Right cardiac atrium (tissue), 5 donors: ENCODE measurements at places on chromosomes 1 and 21.

DNA sequence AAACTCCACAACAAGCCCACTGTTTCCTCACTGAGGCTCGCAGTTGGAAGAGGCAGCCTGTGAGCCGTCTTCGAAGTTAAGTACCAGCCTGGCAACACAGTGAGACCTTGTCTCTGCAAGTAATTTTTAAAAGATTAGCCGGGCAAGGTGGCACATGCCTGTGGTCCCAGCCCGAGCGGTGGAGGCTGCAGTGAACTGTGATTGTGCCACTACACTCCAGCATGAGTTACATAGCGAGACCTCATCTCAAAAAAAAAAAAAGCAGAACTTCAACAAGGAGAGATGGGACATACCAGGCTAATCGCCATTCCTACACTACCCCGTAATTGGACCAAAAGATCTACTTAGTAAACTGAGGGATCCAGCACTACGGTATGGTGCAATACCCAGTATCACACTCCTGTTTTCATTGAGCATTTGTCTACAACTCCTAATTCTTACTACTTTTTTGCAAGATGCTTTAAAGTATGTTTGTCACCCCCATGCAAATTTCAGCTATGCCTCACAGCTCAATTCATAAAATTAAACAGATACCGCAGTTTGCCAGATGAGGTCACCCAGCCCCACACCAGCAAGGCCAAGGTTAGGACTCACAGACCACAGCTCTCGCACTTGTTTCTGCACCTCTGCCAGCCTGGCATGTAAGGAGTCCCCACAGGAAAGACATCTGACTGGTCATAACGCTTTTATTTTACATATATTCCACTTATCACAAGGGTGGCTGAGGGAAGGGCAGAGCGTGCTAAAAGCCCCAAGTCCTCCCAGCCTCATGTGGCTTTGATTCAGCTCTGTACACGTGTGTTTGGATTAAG is 21.0 kb downstream of the SDE2 start:
- no peak for DNase-seq

- DNase-seq, result no peak
Measured at GRCh38 chr1:45848714-45849113, 45.3 kb downstream of the MAST2 start.

DNA sequence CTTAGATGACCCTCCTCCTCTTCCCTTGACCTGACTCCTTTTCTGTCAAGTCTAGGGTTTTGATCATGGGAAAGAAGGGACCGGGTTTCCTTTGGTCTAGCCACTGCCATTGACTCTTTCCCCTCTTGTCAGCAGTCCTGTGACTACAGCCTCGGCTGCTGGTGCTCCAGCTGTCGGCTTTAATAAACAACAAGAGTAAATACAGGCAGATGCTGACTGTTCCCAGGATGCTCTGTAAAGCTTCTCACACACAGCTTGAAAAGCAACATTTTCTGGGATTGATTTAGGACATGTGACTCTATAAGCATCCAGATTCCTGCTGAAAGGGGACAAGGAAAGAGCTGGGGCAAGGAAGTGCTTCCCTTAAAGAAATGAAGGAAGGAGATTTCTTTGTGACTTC is 53.5 kb upstream of the CTTNBP2NL start:
- no peak for DNase-seq

DNA sequence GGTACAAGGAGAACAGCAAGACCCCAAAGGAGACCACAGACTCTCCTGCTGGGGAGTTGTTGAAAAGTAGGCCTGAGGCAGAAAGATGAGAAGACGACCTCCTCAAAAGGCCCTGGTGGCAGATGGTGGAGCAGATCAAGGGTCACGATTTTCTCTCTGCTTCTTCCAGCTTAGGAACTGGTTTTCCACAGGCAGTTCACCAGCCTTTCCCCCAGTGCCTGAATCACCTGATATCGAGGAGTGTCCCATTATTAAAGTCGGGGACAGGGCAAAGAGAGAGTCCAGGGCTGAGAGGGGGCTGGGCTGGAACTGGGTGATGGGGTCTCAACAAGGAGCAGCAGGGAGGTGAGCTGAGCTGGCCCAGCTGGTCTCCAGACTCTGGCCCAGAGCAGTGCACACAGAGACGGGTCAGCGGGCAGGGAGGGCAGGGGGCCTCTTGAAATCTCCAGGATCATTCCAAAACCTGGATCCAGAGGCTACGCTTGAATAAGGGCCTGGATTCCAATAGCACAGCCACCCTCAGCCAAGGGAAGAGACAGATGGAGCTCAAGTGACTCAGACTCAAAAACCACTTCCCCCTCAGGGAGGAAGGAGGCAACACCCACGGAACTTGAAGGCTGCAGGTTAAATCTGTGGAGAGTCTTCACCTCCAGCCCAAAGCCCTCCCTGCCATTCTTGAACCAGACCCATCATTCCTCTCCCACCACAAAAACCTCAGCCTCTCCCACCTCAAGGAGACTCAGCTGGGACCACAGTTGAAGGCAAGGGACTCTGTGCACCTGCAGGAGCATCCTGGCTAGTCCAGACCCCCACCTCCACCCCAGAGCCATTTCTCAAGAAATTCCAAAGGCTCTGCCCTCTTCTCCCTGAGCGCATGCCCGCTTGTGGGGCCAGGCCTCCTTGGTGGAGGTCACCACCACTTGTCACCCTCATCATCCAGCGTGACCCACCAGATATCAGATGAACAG is at the start of gene S100A5:
Gene S100A5, minus strand, starts transcription at position 541 of the 968 bp plus-strand sequence. CDS start 743 bp downstream, outside the sequence.
- no peak for DNase-seq

DNA sequence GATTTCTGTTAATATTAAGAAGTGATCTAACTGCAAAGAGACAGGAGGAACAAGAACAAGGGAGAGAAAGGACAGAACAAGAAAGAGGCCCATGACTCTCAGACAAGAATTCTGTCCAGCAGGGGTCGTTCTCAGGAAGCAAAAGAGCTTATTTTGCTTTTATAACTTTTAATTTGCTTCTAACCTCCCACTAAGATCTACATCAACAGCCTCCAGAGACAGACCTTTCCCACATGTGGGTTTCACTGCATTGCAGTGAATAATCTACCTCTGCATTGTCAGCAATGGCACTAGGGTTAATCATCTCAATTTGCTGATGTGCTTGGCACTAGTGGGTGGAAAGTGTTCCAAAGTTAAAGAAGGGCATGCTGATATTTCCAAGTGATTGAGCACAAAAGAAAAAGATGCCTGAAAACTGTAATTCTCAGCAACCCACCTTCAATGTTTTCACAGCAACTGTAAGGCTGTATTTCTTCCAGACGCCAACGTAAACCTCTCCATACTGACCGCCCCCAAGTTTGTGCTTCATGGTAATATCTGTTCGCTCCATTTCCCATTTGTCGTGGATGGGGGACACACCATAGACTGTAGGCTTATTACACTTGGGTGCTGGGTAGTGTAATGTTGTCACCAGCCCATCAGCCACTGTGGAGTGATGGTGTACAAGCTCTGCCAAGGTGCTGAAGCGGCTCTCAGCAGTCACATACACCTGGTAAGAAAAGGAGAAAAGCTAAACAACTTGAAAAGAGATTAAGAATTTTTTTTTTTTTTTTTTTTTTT is 39.5 kb downstream of the TOR3A start:
- no peak for DNase-seq
